Articular chondrocyte of knee joint (primary cell): ENCODE measurements at places on chromosomes 6 and 20. TPM values are rescaled to one million over a fixed set of nuclear protein-coding genes. Genes with fewer than 3 reads are reported as not detected.

ASIP gene
- total RNA-seq, result 0.22 TPM in 1 of 2 replicates, not detected in the other

DLK2 gene
- 0.11 TPM in 1 of 2 replicates, not detected in the other for total RNA-seq

EPPIN gene
- not detected in 2 replicates for total RNA-seq

CDH22 gene
- total RNA-seq, result not detected in 2 replicates

SLC22A2 gene
- 0.11 TPM in 1 of 2 replicates, not detected in the other for total RNA-seq

KCNK5 gene
- total RNA-seq, result 0.65 and 0.76 TPM in 2 replicates
